ENCODE measurements at places on chromosomes 12 and 14. TPM values are rescaled to one million over a fixed set of nuclear protein-coding genes. Genes with fewer than 3 reads are reported as not detected.

The CD163 gene
- not detected for polyA plus RNA-seq

DNA sequence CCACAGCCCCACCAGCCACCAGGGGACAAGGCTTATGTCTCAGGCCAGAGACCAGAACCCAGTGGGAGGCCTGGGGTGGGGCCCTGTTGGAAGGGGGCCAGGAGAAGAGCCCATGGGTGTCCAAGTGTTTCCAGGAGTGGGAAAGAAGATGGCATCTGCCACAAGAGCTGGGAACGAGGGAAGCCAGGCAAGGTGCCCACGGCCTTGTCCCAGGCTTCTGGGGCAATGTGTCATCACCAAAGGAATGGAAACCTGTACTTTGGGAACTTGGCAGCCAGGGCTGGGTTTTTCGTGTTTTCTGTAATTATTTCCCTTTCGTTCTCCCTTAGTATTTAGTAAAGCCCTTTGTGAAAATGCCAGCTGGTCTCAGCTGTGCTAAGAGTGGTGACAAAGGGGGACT, 5.3 kb upstream of the PGF start:
- no peak for DNase-seq

The AQP5 gene
- polyA plus RNA-seq: not detected

DNA sequence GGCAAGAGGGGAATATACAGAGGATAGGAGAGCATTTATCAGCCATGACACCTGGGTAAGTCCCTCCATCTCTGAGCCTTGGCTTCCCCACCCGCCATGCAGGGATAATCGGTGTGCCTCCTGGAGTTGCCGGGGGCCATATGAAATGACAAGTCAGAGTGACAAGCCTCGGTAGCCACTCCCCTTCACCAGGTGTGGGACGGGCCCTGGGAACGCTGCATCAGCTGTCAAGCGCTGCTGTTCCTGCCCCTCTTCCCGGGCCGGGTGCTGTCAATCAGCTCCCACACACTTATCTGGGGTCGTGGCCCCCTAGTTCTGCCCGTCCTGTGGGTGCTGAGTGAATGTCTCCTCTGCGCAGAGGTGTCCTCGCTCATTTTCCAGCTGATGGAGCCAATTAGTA, 57.2 kb downstream of the MVK start:
- DNase-seq: no peak

GRCh38 chr14:31410048-31410650, 10.2 kb downstream of the HEATR5A start:
- no peak for DNase-seq

The RDH11 gene
- 57.5 TPM for polyA plus RNA-seq

The NRIP2 gene
- 0.24 TPM for polyA plus RNA-seq

DNA sequence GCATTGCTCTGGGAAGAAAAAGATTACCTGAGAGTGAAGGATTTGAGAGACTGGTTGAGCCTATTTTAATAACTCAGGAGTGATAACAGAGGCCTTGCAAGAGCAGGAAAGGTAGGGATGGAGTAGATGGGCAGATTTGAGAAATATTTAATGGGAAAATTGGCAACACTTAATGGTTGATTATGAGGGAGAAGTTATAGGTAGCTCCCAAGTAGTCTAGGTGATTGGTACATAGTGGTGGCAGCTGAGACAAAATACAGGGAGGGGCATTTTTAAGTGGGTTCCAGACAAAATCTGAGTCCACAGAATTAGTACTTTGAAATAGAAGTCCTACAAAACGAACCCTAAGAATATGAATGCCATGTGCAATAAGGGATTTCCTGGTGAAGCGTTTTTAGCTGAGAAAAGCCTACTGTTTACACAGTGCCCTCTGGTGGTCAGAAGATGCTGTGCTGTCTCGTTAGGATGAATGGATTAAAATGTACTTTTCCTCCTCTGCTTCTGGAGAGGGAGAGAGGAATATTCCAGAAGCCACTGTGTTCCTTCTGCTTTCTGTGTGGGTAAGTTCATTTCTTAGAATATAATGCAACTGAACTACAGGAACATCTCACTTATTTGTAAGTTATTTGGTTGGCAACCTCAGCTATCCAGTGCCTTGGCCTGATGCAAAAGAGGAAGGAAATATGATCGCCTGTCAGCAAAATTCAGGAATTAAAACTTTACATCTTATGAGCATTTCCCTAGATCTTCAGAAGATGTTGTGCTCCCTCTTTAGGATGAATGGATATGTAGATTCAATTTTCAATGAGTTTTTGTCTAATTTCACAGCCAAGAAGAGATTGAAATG, 6.5 kb downstream of the ZBTB1 start:
- peak; percentile 81 for DNase-seq

- no peak for DNase-seq
Measured at GRCh38 chr12:70983692-70984091, 63.2 kb upstream of the PTPRR start.

GRCh38 chr12:76057326-76057725, 25.8 kb upstream of the PHLDA1 start:
- no peak for DNase-seq

The GNPTAB gene
- 20.6 TPM for polyA plus RNA-seq

The CATSPERB gene
- polyA plus RNA-seq: not detected

GRCh38 chr12:11652351-11653040, 3.0 kb downstream of the ETV6 start:
- DNase-seq: peak; percentile 73

The TMPRSS12 gene
- polyA plus RNA-seq: not detected
